ENCODE measurements at places on chromosomes 6 and 20.

DNA sequence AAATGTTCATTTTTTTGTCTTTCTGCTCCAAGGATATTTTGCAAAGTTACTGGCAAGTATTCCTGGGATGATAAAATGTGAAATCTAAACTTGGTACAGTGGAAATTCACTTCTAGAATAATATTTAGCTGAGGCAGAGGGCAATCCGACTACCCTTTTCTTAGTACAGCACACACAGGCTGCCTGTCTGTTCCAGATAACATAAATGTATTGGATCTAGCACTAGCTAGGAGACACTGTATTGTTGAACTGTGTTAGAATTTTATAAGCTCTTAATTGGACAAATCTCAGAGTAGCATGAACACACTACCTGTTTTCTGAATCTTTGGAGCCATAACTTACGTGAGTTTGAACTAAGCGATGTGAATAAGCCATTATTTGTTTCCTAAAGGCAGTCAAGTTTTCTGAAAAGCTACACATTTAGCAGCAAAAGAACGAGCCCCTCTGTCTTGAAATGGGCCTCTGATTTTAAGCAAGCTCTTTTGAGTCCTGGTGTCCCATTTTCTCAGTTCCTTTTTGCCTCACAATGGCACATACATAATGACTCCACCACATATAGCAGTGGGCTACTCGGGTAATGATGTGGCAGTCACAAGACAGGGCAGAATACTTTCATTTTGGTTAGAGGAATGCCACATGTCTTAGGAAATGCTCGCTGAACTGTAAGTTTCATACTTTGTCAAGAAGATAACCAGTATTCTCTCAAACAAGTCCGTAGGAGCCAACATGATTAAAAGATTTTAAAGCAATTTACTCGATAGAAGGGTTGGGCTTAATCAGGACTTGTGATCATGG, 116.5 kb upstream of the ESR1 start:
- no peak for DNase-seq

DNA sequence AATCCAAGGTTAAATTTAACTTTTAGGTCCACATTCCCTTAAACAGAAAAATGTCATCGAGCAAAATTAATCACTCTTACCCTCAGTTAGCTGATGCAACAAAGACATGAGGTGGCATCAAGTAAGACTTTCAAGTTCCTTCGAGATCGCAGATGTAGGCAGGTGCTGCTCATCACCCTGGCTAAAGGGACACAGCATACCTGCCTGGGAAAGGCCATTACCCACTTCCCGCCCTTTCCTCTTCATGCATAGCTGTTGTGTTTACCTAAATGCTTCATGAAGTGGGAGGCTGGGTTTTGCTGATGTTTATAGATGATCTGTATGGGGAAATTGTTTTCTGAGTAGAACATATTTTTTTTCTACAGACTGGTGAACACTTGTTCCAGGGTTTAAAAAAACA, 67.7 kb downstream of the GFRA4 start:
- no peak for DNase-seq

- no peak for DNase-seq
Observed at GRCh38 chr20:25083773-25084625, 2.1 kb upstream of the VSX1 start.

GRCh38 chr20:51456511-51457509, 85.7 kb downstream of the NFATC2 start:
- DNase-seq: no peak

- DNase-seq: no peak
Observed at GRCh38 chr6:17204533-17204932, 76.6 kb upstream of the RBM24 start.

GRCh38 chr6:14635195-14635594, 517.6 kb downstream of the CD83 start:
- peak; percentile 16 for DNase-seq

All from activated CD8-positive, alpha-beta memory T cell treated with anti-CD3 and anti-CD28 coated beads for 1 hour (primary cell).